ENCODE measurements at places on chromosomes 5 and 9.

- no peak for DNase-seq
Measured at GRCh38 chr5:81066102-81066501, 105.9 kb downstream of the RASGRF2 start.

DNA sequence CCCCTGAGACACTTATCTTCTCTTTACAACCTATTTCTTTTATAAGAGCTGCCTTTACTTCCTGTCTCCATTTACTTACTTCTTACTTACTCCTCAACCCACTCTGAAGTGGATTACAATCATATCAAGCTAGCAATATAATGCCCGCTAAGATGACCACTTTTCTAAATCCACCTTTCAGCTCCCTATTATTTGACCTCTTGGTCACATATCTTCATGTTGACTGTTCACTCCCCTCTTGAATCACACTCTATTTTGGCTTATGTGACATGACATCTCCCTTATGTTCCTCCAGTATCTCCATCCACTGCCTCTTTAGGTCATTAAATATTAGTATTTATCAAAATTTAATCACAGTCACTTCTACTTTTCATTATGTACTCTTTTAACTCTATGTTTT is 255.3 kb upstream of the TRPC7 start:
- no peak for DNase-seq

DNA sequence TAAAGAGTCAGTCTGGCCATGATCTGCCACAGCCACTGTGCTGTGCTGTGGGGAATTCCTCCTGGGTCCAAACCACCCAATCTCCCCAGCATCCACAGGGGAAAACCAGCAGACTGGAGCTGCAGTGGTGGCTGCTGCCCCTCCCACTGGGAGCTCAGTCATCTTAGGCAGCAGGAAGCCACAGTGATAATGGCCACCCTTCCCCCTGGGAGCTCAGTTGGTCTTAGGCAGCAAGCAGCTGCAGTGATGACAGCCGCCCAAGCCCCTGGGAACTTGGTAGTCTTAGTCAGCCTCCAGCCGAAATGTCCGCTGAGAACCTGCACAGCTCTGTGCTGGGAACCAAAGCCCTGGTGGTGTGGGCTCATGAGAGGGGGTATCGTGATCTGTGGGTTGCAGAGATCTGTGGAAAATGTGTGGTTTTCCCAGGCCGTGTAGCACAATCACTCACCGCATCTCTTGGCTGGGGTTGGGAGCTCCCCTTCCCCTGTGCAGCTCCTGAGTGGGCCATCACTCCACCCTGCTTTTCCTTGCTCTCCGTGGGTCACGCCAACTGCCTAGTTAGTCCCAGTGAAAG is 38.4 kb upstream of the SMIM15 start:
- DNase-seq, result peak; percentile 31

DNA sequence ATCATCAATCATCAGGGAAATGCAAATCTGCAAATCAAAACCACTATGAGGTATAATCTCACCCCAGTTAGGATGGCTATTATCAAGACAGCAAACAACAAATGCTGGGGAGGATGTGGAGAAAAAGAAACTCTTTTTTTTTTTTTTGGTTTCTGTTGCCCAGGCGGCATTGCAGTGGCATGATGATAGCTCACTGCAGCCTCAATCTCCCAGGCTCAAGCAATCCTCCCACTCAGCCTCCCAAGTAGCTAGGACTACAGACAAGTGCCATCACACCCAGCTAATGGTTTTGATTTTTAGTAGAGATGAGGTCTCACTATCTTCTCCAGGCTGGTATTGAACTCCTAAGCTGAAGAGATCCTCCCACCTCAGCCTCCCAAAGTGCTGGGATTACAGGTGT is 5.4 kb upstream of the CNTRL start:
- no peak for DNase-seq

GRCh38 chr5:81779125-81779915 is 28.4 kb upstream of the SSBP2 start:
- peak; percentile 41 for DNase-seq

- no peak for DNase-seq
Measured at GRCh38 chr5:38827525-38827924, 18.3 kb upstream of the OSMR start.

GRCh38 chr5:761854-762710 is 22.4 kb downstream of the ZDHHC11B start:
- no peak for DNase-seq

GRCh38 chr9:108156270-108156998 is 666.9 kb upstream of the KLF4 start:
- DNase-seq, result no peak

DNA sequence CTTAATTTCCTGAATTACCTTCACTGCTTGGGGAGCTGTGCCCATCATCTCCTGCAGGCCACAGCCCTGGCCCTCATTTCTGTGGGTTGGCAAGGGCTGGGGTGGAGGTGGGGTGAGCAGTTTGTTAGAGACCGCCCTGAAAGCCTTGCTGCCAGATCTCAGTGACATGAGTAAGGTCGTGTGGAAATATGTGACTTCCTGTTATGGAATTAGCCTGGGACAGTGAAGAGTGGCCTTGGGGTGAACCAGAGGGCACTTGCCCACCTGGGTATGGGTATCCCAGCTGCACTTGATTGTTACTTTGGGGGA is 2.5 kb upstream of the HNRNPAB start:
- DNase-seq, result no peak

DNA sequence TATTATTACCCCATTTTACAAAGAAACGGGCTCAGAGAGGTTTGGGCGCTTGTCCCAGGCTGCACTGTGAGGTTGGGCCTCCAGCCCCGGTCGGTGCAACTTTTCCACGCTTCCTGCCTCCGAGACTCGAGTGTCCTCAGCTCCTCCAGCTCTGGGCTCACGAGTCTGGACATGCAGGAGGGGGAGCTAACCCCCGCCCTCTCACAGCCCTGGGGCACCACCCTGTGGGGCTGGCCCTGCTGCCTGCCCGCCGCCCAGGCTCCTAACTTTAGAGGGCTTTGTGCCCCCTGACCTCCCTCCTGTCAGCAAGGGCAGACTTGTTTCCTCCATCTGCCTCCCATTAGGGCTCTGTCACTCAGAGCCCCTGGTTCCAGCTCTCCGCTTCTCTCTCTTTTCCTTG is 4.3 kb upstream of the ASB6 start:
- no peak for DNase-seq

- no peak for DNase-seq
Measured at GRCh38 chr5:14399054-14399692, 182.4 kb upstream of the OTULINL start.

- no peak for DNase-seq
Measured at GRCh38 chr9:98318834-98319478, 63.5 kb upstream of the TBC1D2 start.

- no peak for DNase-seq
Measured at GRCh38 chr5:176550275-176550831, 1.2 kb downstream of the CDHR2 start.

DNA sequence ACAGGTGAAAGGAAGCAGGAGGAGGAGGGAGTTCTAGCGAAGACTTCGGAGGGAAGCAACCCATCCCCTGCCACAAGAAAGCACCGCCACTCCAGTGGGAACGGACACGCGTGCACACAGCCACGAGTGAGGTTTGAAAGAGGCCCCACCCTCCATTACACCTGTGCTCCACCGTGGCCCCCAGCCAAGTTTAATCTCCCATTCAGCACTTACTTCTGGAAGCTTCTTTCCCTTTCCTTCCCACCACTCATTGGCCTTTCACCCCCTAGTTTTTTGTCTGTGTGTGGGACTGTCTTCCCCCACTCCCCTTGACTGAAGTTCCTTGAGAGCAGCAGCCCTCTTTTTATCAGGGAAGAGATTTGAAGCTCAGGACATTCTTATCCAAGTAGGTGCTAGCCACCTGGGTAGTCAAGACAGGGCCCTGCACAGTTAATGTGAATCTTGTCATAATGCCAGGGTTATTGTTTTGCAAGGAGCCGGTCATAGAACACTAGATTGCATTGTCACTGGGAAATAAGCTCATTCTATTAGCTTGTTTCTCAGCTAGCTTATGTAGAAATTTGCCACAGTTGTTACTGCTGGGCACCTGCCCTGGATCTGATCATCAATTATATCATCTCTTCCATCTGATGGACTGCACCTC is 256.0 kb downstream of the DOCK8 start:
- DNase-seq, result no peak

- DNase-seq, result no peak
Measured at GRCh38 chr9:89941875-89942274, 337.1 kb downstream of the GADD45G start.

GRCh38 chr9:107816561-107817021 is 327.0 kb upstream of the KLF4 start:
- peak; percentile 12 for DNase-seq

- peak; percentile 34 for DNase-seq
Measured at GRCh38 chr5:138466125-138466899, 1.0 kb downstream of the EGR1 start.

DNA sequence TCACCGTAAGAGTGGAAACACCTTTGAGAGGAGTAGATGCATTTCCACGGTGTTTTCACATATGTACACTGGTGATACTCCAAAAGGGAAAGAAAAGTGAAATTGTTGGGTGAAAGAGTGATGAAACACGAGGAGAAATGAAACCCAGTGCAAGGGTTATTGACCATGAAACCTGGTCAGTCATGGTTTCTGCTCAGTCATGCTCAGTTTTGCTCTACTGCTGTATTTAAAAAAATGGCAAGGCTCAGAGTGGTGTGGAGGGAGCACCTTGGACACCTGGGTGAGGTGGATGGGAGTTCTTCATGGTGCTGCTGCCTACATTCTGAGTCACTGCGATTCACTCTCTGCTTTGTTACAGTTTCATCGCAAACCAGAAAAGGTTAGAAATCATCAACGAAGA is 32.3 kb downstream of the NTRK2 start:
- DNase-seq, result peak; percentile 4

DNA sequence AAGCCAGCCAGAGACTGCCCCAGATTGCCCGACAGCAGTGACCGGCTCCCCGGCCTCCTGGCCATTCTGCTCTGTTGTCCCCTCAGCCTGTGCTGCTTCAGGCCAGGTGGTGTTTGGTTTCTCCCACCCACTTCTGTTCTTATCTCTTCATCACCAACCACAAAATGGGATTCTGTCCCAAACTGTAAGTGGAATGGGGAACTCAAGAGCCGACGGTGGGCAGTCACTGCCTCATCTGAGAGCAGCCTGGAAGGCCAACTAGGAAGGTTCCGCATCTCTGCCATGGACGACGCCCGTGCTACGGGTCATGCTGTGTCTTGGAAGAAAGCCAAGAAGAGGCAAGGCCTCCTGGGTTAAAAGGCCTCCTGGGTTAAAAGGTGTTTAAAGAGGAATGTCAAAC is 219.0 kb upstream of the PIK3R1 start:
- DNase-seq, result no peak

- no peak for DNase-seq
Measured at GRCh38 chr5:67576112-67576511, 379.5 kb upstream of the CD180 start.

DNA sequence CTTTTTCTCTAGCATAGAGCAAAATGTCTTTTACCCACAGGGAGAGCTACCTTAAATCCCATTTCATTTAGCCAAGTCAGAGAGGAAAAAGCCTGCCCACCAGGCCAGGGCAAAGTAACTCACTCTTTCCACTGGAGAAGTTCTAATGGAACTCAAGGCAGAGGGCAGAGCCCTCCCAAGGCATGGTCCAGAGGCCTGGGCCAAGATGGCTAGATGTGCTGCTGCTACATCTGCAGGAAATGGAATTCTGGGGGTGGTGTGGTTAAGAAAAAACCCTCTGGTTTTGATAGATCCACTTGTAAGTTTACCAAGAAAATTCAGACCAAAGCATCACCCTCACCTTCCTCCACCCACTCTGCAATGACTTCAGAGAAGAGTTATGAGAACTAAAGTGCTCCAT is 37.3 kb downstream of the CSF2 start:
- no peak for DNase-seq

- no peak for DNase-seq
Measured at GRCh38 chr5:6753851-6754250, 40.6 kb downstream of the TENT4A start.

DNA sequence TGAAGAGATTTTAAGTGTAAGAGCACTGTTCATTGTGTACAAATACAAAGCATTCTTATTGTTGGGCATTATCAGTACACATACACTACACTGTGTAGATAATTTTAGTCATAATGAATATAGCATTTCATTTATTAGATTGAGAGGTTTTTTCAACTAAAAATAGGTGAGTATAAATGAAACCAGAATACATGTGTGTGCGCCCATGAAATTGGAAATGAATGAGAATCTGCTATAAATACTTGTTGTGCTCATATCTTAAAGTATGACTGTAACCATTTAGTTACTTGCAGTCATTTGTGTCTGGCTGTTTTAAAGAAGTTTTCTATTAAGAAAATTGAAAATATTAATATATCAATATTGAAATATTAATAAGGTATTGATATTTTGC is 189.0 kb upstream of the MEF2C start:
- peak; percentile 59 for DNase-seq

- no peak for DNase-seq
Measured at GRCh38 chr5:125501396-125501795, 755.0 kb upstream of the ZNF608 start.

DNA sequence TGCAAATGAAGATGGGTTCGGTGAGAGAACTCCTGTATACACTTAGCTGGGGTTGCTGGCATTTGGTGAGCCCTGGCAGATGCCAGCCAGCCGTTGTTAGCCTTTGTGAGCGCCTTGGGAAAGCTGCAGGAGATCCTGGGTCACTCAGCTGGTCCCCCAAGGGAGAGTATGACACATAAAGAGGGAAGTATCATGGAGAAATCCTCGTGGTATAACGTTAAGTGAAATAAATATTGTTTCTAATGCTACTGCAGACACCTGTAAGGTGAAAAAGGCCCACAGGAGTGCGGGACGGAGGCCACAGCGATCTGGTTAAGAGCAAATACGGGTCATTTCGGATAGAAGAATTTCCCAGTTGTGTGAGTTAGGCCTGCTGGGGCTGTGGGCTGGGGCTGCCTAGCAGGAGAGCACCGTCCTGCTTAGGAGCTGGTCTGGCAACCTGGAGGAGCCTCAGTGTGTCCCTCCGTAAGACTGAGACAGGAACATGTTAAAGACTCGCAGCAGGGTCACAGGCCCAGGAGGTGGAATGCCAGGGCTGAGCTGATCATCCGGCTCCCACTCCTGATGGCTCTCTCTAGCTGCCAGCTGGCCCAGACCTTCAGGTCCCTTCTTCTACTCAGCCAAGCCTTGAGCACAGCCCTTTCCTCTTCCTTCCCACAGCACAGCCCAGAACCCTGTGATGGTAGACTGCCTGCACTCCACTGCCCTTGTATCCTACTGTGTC is 4.9 kb downstream of the NKX2-5 start:
- no peak for DNase-seq

- no peak for DNase-seq
Measured at GRCh38 chr9:86978922-86979474, 31.7 kb upstream of the GAS1 start.

DNA sequence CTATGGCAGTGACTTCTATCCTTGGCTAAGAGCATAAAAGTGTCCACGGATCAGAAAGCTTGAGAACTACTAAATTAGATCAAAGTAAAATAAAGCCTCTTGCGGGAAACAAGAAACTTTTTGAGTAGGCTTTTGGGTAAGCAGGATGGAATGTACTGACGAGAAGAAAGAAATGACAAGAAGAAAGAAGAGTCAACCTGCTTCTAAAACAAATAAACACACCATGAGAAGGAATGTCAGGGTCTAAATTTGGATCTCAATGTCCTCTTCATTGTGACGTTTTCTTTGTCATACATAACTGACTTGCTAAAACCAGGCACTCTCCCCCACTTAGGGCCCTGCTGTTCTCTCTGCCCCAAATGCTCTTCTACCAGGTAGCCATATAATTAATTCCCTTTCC is 290.1 kb upstream of the PTGER4 start:
- no peak for DNase-seq

Measured in GM06990 (cell line).